ENCODE measurements at places on chromosomes 6 and 20. TPM values are rescaled to one million over a fixed set of nuclear protein-coding genes. Genes with fewer than 3 reads are reported as not detected.

GRCh38 chr6:33103776-33104175 is 28.0 kb downstream of the HLA-DPB1 start:
- no peak for DNase-seq

GRCh38 chr20:31485450-31486339 is 10.6 kb downstream of the REM1 start:
- DNase-seq = no peak

DNA sequence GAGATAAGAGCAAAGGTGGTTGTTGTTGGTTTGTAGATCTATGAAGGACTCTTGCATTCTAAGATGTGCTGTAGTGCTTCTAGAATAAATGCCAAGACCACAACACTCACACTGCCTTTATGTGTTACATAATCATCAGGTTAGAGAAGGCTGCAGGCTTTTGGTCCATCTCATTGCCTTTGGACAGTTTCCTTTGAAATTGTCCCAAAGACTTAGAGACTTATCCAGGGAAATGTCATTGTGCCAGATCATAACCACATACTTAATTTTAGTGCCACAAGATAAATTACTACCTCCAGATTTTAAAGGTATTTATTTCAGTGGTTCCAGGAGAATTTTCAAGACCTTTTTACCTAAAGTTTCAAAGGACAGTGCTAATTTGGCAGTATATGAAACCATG is 666.6 kb upstream of the CITED2 start:
- DNase-seq = no peak

- DNase-seq = no peak
Measured at GRCh38 chr20:16440686-16441085, 132.6 kb downstream of the KIF16B start.

The GJA1 gene
- total RNA-seq = 190 TPM

The SFTA2 gene
- total RNA-seq = 2.7 TPM

The PRR18 gene
- 0.80 TPM for total RNA-seq

- no peak for DNase-seq
Measured at GRCh38 chr20:3679749-3680700, 1.8 kb downstream of the ADAM33 start.

DNA sequence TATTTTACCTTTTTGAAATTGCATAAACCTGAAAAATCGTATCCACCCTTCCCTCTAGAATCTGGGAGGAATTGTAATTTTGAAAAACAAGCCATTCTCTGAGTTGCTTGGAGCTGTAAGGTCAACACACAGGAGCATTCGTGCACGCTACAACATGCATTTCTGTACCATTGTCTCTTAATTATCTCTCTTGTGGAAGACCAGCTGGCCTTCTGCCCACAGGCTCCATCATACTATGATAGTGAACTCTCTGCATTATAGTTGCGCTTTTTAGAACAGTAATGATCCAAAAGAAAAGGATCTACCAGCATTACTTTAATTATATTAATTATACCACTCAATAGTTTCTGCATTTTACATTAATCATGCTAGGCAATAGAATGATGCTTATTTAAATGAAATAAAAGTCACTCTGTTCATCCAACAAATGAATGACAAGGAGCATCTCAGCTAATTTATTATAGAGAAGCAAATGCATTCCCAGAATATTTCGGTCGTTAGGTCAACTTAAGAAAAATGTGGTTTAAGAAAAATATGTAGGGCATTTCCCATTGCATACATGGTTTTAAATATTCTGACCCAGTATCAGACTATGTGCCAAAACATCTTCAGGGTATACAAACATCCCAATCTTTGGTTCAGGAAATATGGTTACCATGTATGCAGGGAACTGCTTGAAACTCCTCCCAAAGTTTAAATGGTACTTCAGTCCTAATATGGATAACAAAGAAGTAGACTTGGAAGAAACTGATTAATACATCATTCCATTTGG is 263.5 kb downstream of the TFAP2A start:
- no peak for DNase-seq

DNA sequence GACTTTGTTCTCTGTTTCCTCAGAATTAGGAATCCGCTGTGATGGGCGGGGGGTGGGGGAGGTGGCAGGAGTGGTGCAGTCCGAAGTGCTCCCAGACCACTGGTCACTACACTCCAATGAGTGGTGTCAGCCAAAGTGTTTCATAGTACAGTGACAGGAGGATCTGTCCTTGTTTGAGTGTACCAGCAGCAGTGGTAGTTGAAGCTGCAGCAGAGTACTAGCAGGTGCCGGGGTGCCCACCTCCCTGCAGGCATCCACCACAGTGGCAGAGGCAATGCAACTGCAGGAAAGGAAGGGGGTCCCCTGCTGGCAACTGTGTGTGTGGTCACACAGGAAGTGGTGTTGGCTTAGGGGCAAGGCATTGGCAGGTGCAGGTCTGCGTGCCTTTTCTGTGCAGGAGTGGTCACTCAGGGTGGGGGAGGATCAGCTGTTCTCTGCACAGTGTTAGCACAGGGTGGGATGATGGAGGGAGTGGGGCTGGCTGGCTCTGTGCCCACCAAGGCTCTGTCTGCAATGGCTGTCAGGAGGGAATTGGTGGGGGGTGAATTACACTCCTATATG is 9.7 kb downstream of the HLA-DOB start:
- DNase-seq = no peak

The KHDRBS2 gene
- 3.9 TPM for total RNA-seq

Data from type B pancreatic cell (in vitro differentiated cells).